Stimulated activated CD4-positive, alpha-beta T cell treated with anti-CD3 and anti-CD28 coated beads, Interleukin-2, amount 100 ng/mL, for 24 hours (primary cell): ENCODE measurements at places on chromosomes 7 and 10.

GRCh38 chr7:84801396-84801795 is 385.5 kb downstream of the SEMA3D start:
- no peak for DNase-seq

DNA sequence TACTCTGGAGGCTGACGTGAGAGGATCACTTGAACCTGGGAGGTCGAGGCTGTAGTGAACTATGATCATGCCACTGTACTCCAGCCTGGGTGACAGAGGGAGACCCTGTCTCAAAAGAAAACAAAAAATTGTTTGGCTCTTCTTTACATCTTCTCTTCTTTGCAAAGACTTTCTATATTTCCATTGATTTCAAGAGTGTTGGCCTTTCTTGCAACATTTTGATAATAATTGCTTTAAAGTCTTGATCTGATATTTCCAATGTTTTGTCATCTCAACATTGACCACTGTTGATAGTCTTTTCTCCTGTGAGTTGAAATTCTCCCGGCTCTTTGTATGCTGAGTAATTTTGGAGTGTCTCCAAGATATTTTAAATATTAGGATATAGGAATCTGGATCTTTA is 17.8 kb upstream of the CLDN4 start:
- no peak for DNase-seq

DNA sequence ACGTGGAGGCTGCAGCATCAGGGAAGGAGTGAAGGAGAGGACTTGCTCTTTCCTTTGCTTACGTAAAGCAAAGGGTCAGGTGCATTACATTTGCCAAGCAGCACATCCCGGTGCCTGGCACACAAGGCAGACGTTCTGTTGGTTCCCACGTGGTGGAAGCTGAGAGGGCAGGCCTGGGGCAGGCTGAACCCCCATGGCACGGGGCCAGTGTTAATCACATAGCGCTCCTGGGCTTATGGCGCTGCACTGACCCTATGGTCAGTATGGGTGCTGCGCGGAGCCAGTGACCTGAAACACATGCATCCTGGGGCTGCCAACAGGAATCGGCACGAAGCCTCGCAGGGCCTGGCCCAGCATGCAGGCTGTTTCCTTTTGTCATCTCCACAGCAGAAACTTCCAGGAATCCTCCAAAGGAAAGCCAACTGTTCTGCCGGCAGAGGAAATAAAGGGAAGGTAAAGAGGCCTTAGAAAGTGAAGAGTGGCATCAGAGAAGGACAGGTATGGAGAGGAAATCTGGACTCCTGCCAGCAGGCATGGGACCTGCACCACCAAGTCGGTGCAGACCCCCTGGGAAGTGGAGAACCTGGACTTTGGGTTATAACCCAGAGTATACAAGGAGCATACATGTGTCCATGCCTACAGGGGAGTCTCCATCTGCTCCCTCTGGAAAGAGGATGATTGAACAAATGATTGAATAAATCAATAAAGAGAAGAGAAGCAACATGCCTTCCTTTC is 560.2 kb downstream of the TCERG1L start:
- no peak for DNase-seq

DNA sequence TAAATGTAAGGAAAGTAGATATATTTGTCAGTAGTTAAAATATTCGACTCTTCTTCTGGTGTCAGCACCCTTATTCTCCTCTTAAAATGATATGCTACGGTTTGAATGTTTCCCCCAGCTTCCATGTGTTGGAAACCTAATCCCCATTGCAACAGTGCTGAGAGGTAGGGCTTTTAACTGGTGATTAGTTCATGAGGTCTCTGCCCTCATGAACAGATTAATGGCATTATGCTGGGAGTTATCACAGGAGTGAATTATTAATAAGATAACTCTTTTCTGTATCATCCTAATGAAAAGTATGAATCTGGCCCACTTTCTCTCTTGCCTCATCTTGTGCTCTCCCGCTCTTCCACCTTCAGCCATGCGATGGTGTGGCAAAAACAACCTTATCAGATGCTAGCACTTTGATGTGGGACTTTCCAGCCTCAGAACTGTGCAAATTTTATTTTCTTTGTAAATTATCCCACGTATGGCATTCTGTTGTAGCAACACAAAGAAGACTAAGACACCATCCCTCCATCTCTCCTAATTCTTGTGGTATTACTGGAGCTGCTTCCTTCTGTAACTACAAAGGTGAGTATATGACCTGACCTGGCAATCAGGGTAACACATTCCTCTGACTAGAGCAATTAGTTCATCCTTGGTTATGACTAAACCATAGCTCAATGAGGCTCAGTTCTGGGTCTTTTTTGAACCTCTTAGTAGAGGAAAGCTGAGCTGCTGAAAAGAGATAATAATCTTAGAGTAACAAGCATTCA is 171.1 kb upstream of the TMEM196 start:
- no peak for DNase-seq

DNA sequence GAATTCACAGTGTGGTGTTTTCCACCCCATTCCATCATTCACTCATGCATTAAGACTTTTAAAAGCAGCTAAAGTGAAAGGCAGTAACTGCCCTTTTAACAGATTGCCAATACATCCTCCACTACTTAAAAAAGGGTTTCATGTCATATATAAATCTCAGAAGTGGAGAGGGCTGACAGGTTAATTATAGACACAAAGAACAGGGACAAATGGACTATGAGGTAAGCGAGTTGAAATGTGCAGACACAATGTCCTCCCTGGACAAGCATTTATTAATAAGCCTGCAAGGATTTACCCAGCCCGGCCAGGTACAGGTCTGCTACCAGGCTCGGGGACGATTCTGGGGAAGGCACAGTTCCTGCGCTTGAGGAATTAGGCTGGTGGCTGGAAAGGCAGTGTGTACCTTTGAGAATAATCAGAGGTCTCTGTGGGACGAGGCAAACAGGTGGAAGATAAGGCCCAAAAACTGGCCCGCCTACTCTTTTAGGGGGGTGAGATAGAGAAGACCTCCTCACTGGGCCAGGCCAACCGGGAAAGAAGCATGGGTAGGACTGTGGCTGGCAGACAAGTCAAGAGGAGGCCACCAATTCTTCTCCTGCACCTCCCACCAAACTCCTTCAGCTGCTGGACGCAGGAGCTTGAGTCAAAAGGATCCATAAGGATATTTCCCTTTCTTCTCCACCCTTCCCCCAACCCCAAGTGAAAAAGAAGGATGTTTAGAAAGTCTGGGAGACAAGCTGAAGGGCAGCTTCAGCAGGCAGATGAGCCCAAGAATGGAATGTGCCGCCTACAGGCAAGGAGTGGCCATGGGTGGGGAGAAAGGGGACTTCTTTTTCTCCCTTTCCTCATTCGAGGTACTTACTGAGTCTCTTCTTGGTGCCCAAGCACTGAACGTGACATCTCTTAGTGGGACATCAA is 1.5 kb downstream of the PDLIM1 start:
- DNase-seq: no peak

DNA sequence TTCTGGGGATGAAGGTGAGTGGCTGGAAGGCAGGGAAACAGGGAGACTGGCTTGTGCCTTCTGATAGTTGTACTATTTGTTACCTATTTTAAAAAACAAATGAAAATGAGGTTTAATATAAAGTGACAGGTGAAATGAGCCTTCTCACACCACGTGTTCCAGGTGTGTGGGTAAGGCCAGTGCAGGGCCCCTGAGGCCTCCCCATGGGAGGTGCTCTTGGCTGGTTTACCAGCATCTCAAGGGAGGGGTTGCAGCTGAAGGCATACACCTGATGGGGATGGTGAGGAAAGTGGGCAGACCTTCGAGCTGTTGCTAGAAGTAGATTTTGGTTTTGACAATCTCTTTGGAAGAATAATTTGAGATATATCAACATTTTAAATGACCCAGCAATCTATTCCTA is 103.6 kb downstream of the ARHGAP22 start:
- no peak for DNase-seq

DNA sequence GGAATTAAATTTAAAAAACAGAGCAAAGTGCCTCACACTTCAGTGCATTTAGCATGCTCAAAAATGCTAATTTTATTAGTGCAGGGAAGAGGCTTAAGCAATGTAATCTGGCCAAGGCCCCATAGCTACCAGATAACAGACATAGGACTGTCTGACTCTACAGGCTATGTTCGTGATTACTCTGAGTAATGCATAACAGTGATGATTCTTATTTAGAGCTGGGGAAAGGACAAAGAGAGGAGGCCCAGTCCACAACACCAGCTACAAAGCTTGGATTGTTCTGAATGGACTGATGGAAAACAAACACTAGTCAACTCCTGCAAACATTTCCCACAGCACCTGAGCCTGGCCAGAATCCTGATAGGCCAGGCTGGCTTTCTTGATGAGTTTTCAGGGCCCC is 8.4 kb upstream of the CH25H start:
- no peak for DNase-seq

DNA sequence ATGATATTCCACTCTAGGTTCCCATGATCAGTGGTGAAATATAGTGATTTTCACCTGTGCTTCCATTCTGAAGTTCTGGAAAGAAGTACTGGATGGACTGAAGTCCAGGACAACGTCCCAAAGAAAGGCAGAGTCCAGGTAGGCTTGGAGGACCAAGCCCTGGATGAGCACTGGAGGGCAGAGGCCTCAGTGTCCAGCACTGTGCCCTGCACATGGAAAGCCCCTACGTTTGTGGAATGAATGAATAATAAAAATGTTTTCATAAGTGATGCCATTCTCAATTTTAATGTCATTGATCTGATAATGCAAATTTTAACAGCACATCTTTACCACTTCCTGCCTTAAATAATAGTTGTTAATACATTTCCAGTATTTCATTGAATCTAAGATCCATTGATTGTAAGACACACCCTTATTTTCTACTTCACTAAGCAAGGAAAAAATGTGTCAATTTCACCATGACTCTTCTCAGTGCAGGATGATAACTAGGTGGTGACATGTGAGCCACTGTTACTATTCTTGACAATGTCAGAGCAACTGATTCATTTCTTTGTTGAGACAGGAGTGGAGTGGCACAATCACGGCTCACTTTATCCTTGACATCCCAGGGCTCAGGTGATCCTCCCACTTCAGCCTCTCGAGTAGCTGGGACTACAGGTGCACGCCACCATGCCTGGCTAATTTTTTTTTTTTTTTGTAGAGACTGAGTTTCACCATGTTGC is 35.2 kb downstream of the ZNF783 start:
- DNase-seq: peak; percentile 19

- peak; percentile 24 for DNase-seq
Measured at GRCh38 chr7:71131256-71132126, 453 bp upstream of the GALNT17 start.

DNA sequence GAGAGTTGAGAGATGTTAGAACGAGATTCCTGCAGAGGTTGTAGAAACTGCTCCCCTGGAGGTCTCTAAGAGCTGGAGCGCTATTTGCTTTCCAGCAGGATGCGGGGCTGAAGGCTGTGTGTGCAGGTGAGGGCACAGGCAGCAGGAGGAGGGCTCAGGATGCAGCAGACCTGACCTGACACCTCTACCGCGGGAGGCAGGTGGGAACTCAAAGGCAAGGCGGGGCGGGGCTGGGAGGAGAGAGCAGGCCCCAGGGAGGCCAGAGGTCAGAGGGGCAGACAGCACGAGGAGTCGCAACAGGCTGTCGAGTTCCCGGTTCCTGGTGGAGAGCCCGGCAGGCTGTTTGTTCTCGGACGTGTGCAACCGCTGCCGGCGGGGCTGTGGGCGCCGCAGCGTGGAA is 7.9 kb upstream of the CRTAC1 start:
- no peak for DNase-seq

DNA sequence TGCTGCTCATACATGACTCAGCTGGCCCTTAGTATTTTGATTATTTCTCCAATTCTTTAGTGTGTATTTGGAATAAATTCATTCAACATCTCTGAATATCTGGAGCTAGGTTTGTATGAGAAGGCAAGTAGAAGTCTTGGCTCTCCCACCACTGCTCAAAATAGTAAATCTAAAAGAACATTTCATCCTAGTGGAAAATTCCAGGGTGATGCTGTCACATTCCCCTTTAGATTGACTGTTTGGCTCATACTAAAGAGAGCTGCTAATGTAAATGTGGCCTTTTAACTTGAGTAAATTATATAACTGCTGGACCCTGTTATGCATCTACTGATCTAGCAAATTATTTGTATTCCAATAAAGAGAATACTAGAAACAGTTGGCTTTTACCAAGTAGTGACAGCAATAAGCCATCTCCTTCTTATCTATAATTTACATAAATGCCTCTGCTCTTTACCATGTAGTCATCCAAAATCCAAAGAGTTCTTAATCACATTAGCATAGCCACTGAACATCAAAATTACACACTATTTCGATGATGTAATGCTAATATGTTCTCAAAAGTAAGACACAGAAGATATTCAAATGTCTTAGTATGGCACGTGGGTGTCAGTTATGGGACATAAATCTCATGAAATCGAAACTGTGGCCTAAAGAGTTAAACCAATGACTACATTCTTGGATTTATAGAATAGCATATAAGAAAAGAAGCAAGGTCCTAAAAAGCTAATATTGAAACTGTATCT is 86.9 kb upstream of the KCND2 start:
- DNase-seq: no peak

DNA sequence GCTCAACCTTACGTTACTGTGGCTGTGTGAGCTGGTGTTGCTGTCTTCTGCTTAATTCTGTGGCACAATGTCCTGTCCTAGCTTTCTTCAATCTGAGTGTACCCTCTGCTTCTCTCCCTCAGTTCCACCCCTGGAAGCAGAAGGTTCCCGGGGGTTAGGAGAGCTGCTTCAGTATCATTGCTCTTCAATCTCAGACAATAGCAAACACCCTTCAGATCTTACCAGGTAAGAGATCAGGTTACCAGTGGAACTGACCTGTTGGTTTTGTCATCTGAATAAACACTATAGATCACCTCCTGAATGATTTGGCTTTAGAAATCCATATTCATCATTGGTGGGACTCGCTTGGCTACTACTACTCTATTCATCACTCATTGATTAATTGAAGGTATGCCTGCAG is 48.4 kb downstream of the DNAJB9 start:
- DNase-seq: no peak

DNA sequence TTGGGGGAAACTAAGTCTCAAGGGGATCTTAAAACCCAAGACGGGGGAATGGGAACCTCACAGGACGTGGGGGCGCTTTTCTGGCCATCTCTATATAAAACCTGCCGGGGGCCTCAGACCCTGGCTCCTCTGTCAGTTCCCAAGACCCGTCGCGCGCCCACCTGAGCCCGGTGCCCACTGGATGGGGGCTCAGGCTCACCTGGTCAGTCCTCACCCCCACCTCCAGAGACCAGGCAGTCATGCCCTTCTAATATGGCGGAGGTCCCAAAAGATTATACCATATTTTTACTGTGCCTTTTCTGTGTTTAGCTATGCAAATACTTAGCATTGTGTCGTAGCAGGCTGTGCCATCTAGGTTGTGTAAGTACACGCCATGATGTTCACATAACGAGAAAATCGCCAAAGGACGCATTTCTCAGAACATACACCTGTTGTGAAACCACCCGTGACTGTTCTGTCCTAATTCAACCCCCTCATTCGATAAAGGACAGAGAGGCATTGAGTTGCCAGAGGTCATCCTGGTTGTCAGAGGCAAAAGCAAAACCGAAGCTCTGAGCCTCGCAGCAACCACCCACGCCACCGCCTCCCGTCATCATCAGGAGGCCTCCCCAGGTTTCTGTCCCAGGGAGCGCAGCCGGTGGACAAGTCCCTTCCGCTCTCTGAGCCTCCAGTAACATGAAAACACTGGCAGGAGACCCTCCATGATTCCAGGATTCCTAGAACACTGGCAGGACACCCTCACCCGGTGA is 28.9 kb downstream of the OAT start:
- no peak for DNase-seq
